ENCODE measurements at places on chromosomes 2 and 18.

GRCh38 chr2:187302116-187302515, 145.9 kb downstream of the CALCRL start:
- peak; percentile 12 for DNase-seq

DNA sequence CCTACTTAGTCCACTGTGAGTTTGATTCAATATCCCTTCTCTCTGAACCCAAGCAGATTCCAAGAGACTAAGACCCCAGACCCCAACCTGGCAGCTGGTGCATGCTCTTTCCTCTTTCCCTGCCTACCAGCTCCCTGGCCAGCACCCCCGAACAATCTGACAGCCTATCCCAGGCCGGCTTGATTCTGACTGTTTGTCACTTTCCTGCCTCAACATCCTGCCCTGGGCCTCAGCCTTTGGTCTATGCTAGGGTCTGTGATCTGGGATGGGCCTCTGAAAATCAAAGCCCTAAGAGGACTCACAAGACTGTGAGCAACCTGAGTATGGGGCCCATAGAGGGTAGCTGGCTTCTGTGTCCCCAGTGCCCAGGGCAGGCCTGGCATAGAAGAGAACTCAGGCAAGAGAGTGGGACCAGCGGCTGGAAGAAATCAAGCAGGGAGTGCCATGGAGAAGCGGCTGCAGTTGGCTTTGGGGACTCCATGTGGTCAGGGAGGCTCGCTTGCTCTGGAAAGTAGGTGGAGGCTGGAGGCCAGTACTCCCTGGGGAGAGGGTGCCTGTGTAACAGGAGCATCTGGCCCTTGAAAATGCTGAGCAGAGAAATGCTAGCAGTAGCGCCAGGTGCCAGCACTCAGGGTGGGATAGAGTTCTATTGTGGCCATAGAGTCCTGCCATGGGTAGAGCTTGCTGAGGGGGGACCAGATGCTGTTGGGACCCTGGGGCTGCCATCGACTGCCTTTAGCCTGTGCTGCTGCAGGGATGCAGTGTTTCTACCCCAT, 343.9 kb downstream of the DYSF start:
- no peak for DNase-seq

- peak; percentile 68 for DNase-seq
These were observed at the start of gene UNC80 for GRCh38 chr2:209771474-209772289. Gene UNC80, plus strand, starts transcription at chr2:209771832. Its CDS starts 241 bp downstream, at chr2:209772073.

- DNase-seq, result peak; percentile 3
These were observed at the start of gene PSMA8 for GRCh38 chr18:26133652-26134051. Gene PSMA8, plus strand, starts transcription at chr18:26133869. Its CDS starts 97 bp downstream, at chr18:26133966.

GRCh38 chr18:40341701-40342100, 1613.3 kb upstream of the PIK3C3 start:
- DNase-seq, result no peak

- no peak for DNase-seq
These were observed 109.0 kb upstream of the CBLN2 start for GRCh38 chr18:72652990-72653593.

DNA sequence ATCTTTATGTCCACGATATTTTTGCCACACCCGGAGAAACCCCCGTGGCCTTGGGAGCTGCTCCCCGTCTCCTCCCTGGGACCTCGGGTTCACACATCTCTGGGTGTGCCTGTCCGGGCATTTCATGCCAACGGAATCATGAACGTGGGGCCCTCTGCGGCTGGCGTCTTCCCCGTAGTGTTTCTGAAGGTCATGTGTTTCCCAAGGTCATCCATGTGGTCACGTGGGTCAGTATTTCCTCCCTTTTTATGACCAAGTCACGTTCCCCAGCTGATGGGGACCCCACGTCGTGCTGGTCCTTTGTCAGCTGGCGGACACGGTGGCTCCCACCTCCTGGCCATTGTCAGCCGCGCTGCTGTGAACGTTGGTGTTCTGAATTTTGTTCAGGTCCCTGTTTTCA, 135.7 kb downstream of the NFATC1 start:
- DNase-seq, result no peak

GRCh38 chr2:102601730-102602129, 17.6 kb upstream of the SLC9A2 start:
- DNase-seq, result no peak

DNA sequence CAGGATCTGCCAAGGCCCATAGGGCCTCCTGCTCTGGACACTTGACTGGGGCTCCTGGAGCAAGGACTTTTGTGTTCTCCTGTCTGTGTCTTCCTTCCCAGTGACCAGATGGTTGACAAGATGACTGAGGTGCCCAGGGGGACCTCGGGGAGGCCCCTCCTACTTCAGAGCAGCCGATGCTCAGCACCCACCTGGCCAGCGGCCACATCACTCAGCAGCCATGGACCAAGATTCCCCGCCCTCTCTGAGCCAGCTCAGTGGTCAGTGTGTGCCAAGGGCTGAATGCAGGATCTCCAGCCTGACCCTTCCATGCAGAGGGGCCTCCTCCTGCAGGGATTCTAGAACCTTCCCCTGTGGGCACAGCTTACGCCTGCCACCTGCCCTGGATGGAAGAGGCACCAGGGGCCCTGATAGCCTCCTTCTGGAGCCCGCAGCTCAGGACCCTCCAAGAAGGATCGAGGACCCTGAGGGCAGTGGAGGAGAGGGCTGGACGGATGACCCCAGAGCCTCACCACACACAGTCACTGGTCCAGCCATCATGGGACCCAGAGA, 87.4 kb upstream of the GPC1 start:
- no peak for DNase-seq

- DNase-seq, result peak; percentile 43
These were observed 767.0 kb downstream of the SLC4A3 start for GRCh38 chr2:220394433-220394832.

- no peak for DNase-seq
These were observed 419.1 kb downstream of the SLC4A3 start for GRCh38 chr2:220046507-220046906.

DNA sequence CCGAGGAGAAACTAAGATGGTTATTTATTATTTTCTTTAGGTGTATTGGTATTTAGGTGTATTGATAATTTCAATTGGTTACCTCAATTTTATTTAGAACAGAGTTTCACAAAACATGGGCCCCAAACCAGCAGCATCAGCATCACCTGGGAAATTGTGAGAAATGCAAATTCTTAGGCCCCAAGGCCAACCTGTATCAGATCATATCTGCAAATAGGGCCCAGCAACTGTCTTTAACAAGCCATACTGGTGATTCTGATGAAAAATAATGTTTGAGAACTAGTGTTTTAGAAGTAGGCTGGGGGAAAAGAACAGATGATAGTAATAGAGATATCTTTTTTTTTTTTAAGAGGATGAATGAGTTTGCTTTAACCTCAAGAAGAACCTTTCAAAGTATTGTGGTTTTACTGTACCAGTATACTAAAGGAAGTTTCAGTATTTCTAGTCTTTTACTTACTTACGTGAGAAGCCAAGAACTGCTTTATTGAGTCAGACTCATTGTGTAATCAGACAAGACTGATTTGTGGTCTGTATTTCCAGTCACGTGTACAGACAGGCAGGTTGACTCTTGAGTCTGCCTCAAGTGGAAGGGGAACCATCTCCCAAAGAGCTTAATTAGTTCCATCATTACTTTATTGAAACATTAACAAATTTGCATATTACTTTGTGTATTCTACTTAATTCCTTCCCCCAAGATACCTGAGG, 60.4 kb upstream of the GAREM1 start:
- DNase-seq, result peak; percentile 67

GRCh38 chr2:96315005-96315399, 9.7 kb upstream of the SNRNP200 start:
- no peak for DNase-seq

DNA sequence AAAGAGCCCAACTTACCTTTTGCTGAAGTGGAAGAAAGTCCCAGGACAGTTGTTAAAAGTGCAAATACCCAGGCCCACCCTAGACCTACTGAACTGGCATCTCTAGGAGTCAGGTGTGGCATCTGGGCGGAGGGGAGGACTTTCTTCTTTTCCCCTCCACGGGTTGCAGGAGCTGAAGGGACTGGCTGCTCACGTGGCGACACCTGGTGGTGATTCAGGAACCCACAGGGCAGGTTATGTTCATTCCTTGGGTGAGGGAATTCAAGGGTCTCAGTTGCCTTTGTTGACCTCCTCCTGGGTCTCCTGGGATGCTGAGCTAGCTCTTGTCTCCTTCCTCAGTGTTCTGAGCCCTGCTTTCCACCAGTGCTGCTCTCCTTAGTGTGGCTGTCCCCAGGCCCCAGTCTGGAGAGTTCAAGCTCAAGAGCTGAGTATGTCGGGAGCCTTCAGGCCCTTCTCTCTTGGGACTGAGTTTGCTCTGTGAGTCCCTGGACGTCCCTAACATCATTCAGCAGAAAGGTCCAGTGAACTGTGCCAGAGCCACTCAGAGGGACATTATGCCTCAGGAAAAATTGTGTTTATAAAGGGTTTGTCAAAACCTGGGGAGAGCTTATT, 56.9 kb downstream of the DYSF start:
- peak; percentile 28 for DNase-seq

GRCh38 chr2:26772064-26773001, 8.2 kb downstream of the SLC35F6 start:
- no peak for DNase-seq

GRCh38 chr2:143231254-143231645, 102.0 kb downstream of the ARHGAP15 start:
- no peak for DNase-seq

DNA sequence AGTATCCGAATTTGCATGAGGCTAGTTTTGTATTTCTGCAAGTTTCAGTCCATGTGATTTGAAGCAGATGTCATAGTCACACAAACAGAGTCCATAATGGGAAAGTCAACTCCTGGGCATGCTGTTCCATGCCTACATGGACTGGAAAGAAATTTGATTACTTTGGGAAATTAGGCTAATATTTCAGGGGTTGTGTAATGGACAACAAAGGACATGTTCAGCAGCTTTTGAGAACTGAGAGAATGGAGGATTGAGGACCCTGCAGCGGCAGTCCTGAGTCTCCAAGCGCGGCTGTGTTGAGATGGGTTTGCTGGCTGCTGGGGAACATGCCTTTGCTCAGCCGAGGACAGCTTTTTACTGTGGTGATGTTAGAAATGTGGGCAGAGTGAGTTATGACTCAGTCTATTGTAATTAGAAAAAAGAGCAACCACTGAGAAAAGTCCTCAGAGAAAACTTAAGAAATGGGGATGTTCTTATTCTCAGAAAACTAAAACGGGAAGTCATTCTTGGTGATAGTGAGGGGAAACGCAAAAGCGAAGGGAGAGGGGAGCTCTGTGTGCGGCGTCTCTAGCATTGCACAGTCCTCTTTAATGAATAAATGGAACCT, 149.2 kb downstream of the FAM210A start:
- DNase-seq, result no peak

DNA sequence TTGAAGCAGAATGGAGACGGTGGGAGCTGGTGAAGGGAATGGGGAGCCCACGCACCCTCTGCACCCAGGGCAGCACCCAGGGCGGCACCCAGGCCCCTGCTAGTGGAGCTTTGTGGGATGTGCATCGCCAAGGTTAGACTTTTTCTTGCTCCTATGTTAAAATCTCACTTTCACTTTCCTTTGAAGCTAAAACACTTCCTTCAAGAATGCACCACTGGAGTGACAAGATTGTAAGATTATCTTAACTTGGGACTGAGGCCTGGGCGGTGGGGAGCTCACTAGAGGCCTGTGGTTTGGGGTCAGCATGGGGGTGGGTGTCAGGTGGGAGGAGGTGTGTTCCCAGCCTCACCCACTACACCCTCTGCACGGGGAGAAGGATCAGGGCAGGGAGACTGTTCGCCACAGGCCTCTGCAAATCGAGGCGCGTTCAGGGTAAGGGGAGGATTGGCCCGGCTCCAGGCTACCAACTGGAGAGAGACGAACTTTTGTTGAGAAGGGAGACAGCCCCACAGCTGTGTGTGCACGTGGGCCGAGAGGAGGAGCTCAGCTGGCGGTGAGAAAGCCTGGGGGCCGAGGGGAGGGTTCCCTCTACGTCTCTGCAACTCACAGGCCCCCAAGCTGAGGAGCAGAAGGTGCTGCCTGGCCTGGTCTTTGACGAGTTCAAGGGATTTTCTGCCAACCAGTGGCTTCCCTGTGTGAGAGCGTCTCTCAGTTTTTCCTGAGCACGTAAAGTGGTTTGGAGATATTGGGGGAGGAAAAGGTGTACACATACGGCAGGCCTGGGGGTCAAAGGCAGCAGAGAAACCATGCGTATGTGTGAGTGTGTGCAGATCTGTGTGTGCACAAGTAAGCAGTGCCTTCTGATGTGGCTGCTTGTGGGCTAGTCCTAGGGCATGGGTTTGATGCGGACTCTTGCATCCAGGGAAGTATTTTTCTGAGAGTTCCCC, 147.7 kb downstream of the KLHL29 start:
- DNase-seq, result peak; percentile 31

DNA sequence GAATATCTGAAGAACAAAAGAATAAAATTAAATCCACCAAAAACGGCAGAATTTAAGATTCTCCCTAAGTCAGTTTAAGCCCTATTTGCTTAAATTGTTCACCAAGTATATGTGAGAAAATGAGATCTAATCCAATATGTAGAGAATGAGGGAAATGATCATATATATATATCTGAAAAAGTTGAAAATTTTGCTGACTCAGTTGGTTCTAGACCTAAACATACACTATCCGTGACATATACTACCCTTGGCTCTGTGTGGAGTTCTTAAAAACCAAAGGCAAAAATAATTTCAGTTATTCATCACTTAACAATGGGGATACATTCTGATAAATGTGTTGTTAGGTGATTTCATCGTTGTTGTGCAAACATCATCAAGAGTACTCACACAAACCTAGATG, 7.3 kb downstream of the SS18 start:
- no peak for DNase-seq

DNA sequence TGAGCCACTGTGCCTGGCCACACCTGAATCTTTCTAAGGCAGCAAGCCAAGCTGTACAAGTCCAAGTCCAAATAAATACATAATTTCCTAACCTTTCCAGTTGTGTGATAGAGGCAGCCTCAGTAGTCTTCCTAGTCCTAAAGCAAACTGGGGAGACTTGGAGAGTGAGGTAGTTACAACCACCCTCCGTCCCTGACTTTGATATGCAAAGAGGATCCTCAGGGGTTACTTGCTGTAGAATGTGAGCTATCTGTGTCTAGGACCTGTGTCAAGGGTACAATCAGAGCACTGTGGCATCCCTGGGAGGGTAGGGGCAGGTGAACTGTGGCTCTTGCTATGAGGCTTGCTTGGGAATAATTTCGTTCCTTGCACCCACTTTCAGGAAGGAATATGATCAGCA, 28.3 kb upstream of the KCNG3 start:
- DNase-seq, result no peak

DNA sequence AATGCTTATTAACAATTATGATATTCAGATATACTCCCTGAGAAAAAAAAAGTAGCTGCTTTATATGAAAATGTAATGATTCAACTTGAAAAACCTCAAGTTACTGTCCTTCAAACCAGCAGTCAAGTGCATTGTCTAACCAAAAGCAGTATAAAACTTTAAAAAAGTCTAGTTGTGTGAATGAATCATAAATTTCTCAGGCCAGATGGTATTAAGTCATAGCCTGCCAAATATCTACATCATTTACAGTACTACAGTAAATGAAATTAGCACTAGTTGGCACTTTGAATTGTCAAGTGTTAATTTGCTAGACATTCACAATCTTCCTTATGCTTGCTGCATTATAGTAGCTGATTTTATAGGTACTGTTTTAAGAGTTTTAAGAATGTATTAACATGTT, 85.9 kb downstream of the CBLN2 start:
- no peak for DNase-seq

GRCh38 chr2:119301413-119301812, 65.2 kb downstream of the C2orf76 start:
- DNase-seq, result no peak

- DNase-seq, result no peak
These were observed 91.2 kb downstream of the ZNF236 start for GRCh38 chr18:76913583-76913982.

GRCh38 chr2:200741468-200742202, 70.1 kb upstream of the BZW1 start:
- DNase-seq, result no peak

GRCh38 chr2:144012304-144012703, 507.6 kb downstream of the ZEB2 start:
- DNase-seq, result no peak

Measured in umbilical cord (tissue), 2 donors.